ENCODE measurements at places on chromosomes 11 and 22.
A peak's percentile ranks its signal among the peaks of the same experiment; 100 is the strongest.

GRCh38 chr11:64690235-64690634, 32.8 kb downstream of the NRXN2 start:
- no peak for DNase-seq

DNA sequence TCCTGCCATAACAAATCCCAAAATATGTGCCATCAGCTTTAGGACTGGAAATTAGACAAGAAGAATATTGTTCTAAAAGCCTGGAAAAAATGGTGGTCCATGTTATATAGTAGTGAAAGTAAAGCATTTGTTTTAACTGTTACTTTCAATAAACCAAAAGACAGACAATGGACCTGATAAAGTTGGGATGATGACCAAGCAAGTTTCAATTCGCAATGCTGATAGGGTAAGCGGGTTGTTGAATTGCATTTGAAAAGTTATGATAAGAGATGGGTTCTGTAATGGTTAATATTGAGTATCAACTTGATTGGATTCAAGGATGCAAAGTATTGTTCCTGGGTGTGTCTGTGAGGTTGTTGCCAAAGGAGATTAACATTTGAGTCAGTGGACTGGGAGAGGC, 131.9 kb upstream of the ZC3H12C start:
- no peak for DNase-seq

- no peak for DNase-seq
Observed at GRCh38 chr22:37892566-37893335, 13.3 kb upstream of the MICALL1 start.

DNA sequence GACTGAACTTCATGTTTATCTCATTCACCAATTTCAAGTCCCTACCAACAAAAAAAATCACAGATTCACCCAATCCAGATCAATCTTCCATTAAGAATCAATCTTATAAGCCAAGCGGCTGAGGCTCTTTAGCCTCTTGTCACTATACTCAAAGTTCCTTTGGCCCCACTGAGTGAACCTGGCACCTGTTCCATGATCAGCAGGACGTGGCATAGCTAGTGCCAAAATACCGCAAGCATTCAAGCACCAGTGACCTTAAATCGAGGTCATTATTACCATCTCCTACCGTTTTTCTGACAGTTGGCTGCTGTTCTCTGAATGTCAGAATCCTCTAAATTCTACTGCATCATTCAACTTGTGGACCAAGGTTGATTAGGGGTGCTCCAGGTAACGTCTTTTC, 141.2 kb downstream of the CADM1 start:
- no peak for DNase-seq

DNA sequence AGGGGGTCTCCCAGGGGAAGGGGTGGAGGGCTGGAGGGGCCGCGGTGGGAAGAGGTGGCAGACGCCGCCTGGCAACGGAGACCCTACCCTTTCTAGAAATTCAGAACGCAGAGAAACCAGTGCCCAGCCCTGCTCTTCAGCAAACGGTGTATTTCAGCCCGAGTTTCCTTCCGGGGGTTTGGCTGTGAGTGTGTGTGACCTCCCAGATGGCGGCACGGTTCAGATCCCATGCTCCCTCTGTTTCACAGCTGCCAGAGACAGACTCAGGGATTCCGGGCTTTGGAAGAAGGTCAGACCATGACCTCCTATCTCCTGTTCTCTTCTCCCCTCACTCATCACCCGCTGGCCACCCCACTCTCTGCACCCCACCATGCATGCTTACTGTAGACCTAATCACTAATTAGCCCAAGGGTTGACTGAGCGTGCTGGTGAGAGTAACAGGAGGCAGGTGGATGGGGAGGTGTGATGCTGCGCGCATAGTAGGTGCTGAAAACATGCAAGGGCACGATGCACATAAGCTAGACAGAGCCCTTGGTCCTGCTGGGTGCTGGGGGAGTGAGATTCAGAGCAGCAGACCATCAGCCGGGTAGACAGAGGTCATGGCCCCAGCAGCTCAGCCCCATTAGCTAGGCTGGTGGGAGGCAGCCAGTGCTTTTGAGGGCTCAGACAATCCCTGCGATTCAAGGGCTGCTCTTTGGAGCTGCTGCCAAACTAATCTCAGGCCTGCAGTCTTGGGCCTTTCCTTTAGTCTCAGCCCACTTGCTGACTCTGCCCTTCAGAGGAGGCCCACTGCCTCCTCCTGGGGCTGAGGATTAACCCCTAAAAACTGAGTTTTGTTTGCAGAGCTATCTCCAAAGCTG, 256.5 kb upstream of the CADM1 start:
- peak; percentile 43 for DNase-seq

- DNase-seq: peak; percentile 84
Observed at GRCh38 chr11:65899356-65900124, 648 bp downstream of the FOSL1 start.

DNA sequence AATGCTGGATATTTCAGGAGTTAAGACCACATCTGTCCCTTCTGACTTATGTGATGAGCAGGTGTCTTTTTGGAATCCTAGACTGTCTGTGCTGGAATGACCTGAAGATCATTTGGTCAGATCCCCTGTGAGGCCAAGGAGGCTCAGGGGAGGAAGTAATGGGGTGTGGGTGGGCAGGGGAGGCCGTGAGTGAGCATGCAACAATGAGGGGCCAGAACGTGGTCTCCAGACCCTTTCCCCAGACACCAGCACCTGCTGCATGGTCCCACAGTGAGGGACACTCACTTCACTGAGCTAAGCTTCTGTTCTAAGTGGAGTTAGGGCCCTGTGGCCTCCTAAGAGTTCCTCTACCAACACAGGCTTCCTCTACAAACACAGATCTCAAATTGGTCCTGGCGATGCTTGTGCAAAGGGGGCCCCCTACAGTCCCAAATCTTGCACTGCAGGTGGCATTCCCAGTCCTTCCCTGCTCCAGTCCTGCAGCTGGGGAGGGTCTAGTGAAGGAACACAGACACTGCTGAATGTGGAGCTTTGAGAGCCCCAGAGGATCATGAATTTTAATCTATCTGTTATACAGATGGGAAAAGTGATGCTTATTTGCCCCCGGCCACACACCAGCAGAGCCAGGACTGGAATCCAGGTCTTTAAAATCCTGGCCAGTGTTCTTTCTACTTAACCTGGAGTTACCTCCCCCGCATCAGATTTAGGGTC, 7.4 kb downstream of the USP2 start:
- DNase-seq: peak; percentile 80

GRCh38 chr11:75767228-75767572, 1.4 kb upstream of the DGAT2 start:
- DNase-seq: no peak

DNA sequence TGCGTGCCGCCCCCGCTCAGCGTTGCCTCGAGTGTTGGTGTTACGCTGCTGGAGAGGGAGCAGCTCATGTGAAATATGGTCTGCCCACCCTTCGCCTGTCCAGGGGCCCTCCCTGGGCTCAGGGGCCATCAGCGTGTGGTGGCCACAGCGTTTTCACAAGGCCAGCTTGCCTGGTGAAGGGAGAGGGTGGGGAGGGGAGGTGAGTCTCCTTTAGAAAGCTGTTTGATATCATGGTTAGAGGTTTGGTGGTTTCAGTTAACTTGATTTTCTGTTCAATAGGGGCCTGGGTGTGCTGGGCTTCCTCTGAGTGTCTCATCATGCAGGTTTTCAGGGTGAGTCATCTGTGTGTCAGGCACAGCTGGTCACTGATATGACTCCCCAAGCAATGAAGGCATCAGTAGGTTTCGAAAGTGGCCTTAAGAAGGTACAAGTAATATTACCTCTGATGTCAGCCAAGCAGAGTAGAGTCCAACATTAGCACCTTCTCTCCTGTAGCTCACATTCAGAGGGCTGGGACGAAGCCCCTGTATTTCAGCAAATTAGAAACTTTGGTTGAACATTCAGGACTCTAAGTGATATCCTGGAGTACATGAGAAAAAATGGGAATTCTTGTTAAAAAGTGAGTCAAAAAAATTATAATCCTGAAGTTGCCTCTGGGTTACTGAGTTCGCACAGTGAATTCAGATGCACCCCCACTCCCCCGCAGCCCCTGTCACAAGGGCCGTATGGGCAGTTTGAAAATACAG, 172.5 kb downstream of the TBC1D22A start:
- DNase-seq: peak; percentile 88

- DNase-seq: no peak
Observed at GRCh38 chr22:45207981-45208664, 32.6 kb downstream of the KIAA0930 start.

- peak; percentile 75 for DNase-seq
Observed at GRCh38 chr11:8597182-8597581, 3.2 kb upstream of the STK33 start.

DNA sequence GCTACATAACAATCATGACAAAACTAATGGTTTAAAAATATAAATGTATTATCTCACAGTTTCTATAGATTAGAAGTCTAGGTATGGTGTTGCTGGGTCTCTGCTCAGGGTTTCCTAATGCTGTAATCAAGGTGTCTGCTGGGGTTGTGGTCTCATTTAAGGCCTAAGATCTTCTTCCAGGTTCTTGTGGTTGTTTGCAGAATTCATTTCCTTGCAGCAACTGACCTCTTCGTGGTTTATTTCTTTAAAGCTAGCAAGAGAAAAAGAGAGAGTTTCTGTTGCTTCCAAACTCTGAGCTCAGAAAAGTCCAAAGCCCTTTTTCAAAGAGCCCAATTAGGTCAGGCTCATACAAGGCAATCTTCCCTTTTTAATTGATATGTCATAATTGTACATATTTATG, 452.7 kb upstream of the CCDC179 start:
- DNase-seq: no peak

GRCh38 chr11:95650276-95650675, 139.3 kb downstream of the FAM76B start:
- no peak for DNase-seq

GRCh38 chr22:30970356-30970746, 1.3 kb downstream of the TUG1 start:
- DNase-seq: no peak

DNA sequence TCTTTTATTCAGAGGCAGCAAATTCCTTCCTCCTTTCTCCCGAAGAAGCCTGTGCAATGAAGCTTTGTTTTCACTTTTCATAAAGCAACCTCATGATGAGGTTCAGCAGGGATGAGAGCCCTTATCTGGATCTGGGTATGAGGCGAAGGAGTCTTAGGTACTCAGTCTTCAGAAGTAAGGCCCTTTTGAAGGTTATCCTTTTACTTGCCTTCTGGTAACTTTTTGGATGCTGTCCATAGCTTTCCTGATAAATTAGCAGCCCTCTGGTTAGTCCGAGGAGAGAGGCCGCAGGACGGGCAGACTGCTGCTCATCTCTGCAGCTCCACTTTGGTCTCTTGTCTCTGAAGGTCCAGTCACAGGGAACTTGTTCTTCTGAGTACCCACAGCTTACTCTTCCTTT, 1.1 kb downstream of the TRIM22 start:
- peak; percentile 56 for DNase-seq

GRCh38 chr11:65334696-65335295, 1.1 kb downstream of the DPF2 start:
- DNase-seq: no peak

- no peak for DNase-seq
Observed at GRCh38 chr11:46452918-46453517, 61.4 kb upstream of the CHRM4 start.

GRCh38 chr11:7688238-7688826, 15.0 kb upstream of the CYB5R2 start:
- DNase-seq: peak; percentile 68

- no peak for DNase-seq
Observed at GRCh38 chr11:45864041-45864440, 16.8 kb downstream of the CRY2 start.

DNA sequence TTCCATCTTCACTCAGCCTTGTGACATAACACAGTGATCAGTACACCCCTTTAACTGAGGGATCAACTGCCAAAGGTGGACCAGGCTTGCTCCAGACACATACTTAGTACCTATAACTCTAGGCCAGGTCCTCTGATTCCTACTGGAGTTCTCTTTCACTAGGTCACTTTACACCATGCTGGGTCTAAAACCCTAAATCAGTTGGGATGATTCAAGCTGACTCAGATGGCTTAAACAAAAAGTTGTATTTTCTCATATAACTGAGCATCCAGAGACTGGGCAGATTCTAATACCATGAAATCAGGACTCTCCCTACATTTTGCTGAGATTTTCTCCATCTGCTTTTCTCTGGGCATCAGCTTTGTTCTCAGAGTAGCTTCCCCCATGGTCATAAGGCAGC, 26.0 kb upstream of the FLI1 start:
- no peak for DNase-seq

- peak; percentile 97 for DNase-seq
Observed at GRCh38 chr22:36123673-36124630, 36.6 kb downstream of the APOL3 start.
